ENCODE measurements at places on chromosomes 4 and X.

GRCh38 chrX:97756879-97757278 lies 873.2 kb downstream of the RPA4 start:
- peak; percentile 2 for DNase-seq

GRCh38 chr4:159002950-159003349 lies 99.9 kb upstream of the RAPGEF2 start:
- DNase-seq, result peak; percentile 26

GRCh38 chr4:128688033-128688721 lies 121.3 kb upstream of the JADE1 start:
- DNase-seq, result no peak

GRCh38 chr4:117134386-117134785 lies 49.0 kb upstream of the TRAM1L1 start:
- no peak for DNase-seq

DNA sequence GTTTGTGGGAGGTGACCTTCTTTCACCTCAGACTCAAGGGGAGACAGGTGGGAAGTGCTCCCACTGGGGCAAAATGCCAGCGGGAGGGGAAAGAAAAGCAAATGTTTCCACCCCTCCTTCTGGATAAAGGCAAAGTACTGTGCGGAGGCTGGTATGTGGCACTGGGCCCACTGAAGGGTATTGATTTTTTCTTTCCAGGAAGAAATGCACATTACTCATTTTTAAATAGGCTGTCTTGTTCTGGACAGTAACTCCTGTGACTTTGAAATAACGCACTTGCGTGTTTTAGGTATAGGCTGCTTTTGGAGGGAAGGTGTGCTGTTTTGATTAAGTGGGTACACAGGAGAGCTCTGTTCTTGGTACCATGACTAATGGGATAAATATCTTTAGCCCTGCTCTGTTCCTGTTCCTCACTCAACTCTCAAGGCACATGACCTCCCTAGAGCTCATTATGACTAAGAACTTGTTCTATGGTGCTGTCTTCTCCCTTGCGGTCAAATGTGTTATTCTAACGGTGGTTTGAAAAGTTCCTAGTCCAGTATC lies 40.7 kb upstream of the MBTPS2 start:
- no peak for DNase-seq

DNA sequence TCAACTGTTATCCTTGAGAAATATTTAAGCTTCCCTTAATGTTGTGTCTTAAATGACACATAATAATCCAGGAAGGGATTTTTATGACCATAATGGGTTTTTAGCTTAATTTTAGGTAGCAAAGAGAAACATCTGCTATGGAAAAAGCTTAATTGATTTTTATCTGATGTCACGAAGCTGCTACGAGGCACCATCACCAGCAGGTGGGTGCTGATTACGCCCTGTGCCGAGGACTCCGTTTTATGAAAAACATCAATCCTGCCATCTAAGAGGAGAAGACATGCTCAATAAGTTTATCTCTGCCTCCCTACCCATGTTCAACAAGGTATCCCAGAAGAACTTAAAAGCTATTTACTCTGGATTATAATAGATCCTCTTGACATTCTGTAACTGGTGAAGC lies 280.6 kb upstream of the ZFP42 start:
- no peak for DNase-seq

GRCh38 chrX:132461886-132462285 lies 27.0 kb downstream of the MBNL3 start:
- no peak for DNase-seq

DNA sequence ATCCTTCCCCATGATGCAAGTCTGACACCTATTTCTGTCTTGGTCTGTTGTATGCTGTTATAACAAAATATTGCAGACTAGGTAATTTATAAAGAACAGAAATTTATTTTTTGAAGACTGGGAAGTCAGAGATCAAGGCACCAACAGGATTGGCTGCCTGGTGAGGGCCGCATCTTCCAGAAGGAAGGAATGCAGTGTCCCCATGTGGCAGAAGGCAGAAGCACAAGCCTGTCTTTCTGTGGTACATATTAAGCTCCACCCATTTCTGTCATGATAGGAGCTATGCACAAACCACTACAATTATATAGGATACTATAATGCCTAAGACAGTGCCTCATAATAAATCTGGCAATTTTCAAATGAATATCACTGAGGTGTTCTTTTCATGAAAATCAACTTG lies 502.3 kb upstream of the DIAPH2 start:
- DNase-seq, result no peak

GRCh38 chrX:119004920-119005524 lies 30.6 kb downstream of the LONRF3 start:
- DNase-seq, result peak; percentile 66

Data from mucosa of descending colon (tissue), 3 donors.